ENCODE measurements at places on chromosomes 7 and 10. TPM values are rescaled to one million over a fixed set of nuclear protein-coding genes. Genes with fewer than 3 reads are reported as not detected.

NYAP1 gene
- total RNA-seq: 0.76 TPM

SYCE1 gene
- total RNA-seq: 0.37 TPM

DGKI gene
- total RNA-seq: 7.6 TPM

DNA sequence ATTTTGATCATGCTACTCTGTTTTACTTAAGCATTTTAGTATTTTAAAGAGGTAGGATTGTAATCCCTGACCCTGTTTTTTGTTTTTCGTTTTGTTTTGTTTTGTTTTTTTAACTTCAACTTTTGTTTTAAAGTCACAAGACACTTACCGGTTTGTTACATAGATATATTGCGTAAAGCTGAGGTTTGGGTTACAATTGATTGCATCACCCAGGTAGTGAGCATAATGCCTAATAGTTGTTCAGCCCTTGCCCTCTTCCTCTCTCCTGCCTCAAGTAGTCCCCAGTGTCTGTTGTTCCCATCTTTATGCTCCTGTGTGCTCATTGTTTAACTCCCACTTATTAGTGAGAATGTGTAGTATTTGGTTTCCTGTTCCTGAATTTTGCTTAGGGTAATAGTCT lies 93.1 kb upstream of the TEX47 start:
- DNase-seq: no peak

GRCh38 chr7:44380831-44381493 lies 55.6 kb upstream of the CAMK2B start:
- DNase-seq: no peak

GRCh38 chr10:77361831-77362230 lies 275.8 kb downstream of the KCNMA1 start:
- no peak for DNase-seq

- no peak for DNase-seq
Observed at GRCh38 chr7:132650498-132650897, 74.2 kb upstream of the PLXNA4 start.

GRCh38 chr7:105600720-105601550 lies 19.6 kb upstream of the EFCAB10 start:
- no peak for DNase-seq

DNA sequence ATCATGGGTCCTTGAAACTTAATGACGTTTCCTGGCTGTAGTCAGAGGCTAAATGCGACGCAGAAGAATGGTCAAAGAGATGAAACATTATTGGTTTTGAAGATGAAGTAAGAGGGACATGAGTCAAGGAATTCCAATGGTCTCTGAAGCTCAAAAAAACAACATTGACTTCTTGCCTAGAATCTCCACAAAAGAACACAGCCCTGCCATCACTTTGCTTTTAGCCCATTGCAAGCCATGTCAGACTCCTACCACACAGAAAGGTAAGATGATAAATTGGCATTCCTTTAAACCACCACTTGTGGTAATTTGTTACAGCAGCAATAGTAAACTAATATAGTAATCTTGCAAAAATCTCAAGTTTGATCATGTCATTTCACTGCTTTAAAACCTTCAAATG lies 109.4 kb downstream of the TMEM26 start:
- DNase-seq: no peak

DNA sequence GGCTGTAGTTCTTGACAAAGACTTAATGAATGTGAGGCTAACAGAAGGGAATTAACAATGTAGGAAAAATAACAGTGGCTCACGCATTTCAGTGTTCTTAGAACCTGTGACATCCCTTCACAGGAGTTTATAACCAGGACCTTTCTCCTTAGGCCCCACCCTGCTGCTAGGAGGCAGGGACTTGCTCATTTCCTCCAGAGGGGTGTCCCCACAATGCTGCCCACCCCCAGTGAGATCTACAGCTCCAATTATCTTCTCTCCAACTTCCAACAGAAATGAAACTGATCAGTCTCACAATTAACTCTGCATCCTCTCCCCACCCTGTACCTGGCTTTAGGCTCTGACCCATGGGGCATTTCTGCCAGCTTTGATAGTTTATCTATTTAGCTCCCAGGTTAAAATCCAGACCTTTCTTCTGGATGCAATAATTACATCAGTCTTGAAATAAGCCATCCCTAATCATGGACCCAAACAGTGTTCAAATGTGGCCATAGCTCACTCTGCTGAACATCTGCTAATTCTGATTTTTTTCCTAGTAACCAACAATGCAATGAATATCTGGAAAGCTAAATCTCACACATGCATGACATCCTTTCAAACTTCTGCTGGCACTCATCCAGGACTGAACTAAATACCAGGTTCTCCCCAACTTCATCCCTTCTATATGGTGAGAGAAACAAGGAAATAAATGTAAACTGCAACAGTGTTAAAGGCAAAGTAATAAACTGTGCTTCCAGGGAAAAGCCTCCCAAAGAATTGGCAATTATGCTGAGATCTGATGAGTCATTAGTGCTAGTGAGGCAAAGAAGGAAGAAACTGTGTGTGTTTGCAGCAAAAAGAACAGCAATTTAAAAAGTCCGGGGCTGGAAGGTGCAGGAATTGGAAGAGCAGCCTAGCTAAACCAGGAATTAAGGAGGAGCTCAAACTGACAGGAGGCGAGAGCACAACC lies 64.6 kb downstream of the HERPUD2 start:
- no peak for DNase-seq

VSTM2A gene
- not detected for total RNA-seq

AP3M1 gene
- 27.7 TPM for total RNA-seq

- DNase-seq: no peak
Observed at GRCh38 chr7:51482976-51483375, 166.4 kb upstream of the COBL start.

GRCh38 chr10:70684374-70684773 lies 12.1 kb downstream of the ADAMTS14 start:
- no peak for DNase-seq

DNA sequence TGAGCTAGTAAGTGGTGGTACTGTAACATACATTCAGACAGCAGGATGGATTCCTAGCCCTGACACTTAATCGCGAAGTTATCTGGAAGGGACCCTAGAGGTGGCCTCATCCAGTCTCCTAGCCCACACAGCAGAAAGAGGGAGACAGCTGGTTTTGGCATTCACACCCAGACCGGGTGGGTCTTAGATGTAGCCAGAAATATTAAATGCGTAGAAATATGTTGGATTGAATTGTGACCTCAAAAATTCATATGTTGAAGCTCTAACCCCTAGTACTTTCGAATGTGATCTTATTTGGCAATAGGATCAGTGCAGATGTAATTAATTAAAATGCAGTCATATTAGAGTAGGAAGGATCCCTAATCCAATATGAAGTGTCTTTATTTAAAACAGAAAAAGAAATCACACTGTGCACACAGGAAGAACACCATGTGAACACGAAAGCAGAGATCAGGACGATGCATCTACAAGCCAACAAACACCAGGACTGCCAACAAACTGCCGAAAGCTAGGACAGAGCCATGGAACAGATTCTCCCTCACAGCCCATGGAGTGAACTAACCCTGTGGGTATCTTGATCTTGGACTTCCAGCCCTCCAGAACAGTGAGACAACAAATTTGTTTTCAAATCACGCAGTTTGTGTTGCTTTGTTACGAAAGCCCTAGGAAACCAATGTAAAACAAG lies 2.9 kb upstream of the XPNPEP1 start:
- no peak for DNase-seq

Data from right cardiac atrium (tissue), 5 donors.